ENCODE measurements at places on chromosomes 7 and 10.

GRCh38 chr10:35565602-35566081 is 39.5 kb upstream of the GJD4 start:
- DNase-seq, result no peak

DNA sequence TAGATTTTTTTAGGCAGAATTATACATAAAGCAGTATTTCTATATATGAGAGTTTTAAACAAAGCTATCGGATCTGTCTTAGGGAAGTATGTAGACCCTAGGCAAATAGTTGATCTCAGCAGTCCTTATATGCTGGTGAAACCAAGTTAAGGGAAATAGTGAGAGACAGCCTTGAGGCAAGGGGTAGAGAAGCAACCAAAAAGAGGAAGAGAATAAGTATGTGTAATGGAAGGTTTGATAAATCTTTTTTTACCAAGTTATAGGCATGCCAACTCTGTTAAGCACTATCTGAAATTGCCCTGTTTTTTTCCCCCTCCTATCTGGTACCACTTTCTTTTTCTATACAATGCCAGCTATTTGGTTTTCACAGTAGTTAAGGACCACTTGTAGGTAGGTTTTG is 19.9 kb downstream of the SPAG6 start:
- no peak for DNase-seq

GRCh38 chr10:48604991-48605508 is at the start of gene ARHGAP22:
TSS of gene ARHGAP22 (minus strand) at chr10:48605073. CDS start at chr10:48604796, 277 bp downstream.
- peak; percentile 59 for DNase-seq

GRCh38 chr10:23343591-23344240 is 881 bp downstream of the C10orf67 start:
- DNase-seq, result peak; percentile 54

DNA sequence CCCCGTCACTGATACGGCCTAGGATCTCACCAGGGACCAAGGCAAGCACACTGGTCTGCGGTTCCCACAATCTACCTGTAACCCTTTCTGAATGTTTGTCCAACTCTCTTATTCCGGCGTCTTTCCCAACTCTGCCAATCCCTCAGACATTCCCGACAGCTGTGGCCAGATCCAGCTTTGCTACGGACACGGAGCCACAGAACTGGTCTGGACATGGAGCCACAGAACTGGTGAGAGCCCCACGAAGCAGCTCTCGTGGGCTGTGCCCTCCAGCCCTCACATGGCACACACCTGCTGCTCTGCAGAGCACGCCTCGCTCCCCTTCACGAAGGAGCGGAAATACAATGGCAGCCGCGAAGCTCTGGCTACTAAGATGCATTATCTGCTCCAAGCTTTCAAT is 376.8 kb downstream of the DNAJB6 start:
- DNase-seq, result no peak

DNA sequence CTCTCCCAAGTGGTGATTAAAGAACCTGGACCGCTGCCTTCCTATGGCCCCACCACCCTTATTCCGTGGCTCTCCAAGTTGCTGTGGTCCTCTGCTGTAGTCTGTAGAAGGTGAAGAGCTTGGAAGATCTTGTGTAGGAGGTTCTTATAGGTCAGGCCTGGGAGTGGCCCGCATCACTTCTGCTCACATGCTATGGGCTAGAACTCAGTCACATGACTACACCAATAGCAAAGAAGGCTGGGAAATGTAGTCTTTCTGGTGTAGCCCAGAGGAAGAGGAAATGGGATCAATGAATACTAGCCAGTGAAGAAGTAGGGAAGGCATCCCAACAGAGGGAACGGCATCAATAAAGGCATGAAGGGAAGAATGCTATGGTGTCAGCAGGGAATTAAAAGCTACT is 41.3 kb upstream of the AOAH start:
- no peak for DNase-seq

Measured in RWPE1 (cell line).